ENCODE measurements at places on chromosomes 11 and 22.

- no peak for DNase-seq
Measured at GRCh38 chr11:102225689-102226568, 91.4 kb upstream of the BIRC3 start.

DNA sequence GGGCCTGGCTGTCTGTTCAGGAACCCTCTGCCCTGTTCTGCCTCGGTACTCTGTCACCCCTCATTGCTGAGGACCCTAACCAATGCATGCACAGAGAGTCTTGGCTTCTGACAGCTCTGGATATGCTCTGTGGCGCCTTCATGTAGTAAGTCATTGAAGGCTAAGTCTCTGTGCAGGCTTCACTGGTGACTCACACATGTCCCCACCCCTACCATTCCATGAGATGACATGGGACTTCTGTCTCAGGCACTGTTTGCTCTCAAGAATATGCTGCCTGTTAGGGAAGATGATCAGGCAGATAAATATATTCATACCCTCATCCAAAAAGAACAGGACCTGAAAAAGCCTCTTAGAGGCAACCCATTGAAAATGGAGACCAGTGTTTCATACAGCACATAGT, 43.6 kb upstream of the HORMAD2 start:
- DNase-seq = no peak

- no peak for DNase-seq
Measured at GRCh38 chr11:47553406-47553743, 443 bp upstream of the CELF1 start.

DNA sequence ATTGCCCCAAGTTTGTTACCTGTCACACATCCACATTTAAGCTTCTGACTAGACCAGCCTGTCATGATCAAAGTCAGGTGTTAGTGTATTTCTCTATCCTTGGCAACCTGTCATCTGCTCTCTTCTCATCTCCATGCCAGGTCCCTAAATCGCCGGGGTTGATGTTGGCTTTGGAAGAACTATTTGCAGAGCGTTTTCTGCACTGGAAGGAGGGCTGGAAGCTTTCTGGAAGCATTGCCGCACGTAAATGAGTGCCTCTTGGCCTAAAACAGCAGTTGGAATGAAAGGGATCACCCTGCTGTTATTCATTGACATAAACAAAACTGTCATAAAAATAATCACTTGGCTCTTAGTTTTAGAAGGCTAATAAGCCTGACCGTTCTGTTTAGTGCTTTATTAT, 1.4 kb downstream of the TTC12 start:
- no peak for DNase-seq

DNA sequence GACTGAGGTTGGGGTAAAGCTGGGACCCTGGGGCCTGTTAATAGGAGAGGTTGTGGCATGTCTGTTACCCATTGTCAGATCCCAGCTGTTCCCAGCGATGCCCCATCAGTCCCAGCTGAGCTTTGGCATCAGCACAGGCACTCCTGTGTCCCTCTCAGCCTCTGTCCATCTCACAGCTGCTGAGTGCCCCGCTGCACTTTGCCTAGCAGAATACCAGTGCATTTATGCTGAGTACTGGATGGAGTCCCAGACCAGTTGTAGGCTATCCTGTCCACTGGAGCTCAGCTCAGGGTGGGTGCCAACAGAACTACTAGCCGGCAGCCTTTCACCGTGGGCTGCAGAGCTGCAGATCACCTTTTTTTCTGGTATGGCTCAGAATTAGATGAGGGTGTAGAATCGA, 9.9 kb downstream of the FXYD6 start:
- DNase-seq = no peak

Measured in NCI-H1048 (cell line).